Peyer's patch (tissue), 4 donors: ENCODE measurements at places on chromosomes 5 and 9. TPM values are rescaled to one million over a fixed set of nuclear protein-coding genes. Genes with fewer than 3 reads are reported as not detected.

DNA sequence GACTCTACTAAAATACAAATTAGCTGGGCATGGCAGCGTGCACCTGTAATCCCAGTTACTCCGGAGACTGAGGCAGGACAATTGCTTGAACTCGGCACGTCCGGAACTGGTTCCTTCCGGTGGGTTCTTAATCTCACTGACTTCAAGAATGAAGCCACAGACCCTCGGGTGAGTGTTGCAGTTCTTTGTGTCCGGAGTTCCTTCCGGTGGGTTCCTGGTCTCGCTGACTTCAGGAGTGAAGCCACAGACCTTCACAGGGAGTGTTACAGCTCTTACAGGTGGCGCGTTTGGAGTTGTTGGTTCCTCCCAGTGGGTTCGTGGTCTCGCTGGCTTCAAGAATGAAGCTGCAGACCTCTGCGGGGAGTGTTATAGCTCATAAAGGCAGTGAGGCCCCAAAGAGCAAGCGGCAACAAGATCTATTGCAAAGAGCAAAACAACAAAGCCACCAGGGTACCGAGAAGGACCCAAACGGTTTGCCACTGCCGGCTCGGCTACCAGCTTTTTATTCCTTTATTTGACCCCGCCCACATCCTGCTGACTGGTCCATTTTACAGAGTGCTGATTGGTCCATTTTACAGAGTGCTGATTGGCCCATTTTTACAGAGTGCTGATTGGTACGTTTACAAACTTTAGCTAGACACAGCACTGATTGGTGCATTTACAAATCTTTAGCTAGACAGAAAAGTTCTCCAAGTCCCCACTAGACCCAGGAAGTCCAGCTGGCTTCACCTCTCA is 28.6 kb upstream of the SLC6A19 start:
- no peaks in the 10 kb centered on the region for H3K36me3 ChIP-seq
- H3K27me3 ChIP-seq: no peaks in the 10 kb centered on the region
- peaks cover 6% of the 10 kb centered on the region for H3K4me1 ChIP-seq
- no peak for DNase-seq
- H3K4me3 ChIP-seq: no peak overlapping the region

GRCh38 chr9:77830618-77831285 is 182.6 kb upstream of the GNA14 start:
- no peak overlapping the region for H3K4me3 ChIP-seq
- DNase-seq: no peak
- no peak overlapping the region for H3K27ac ChIP-seq
- no peaks in the 10 kb centered on the region for H3K36me3 ChIP-seq
- H3K4me1 ChIP-seq: no peaks in the 10 kb centered on the region

The EGFLAM gene
- total RNA-seq: 1.7 TPM

The IL4 gene
- total RNA-seq: not detected

GRCh38 chr5:1778138-1779020 is 21.3 kb downstream of the MRPL36 start:
- H3K27me3 ChIP-seq: no peaks in the 10 kb centered on the region
- no peak overlapping the region for H3K4me3 ChIP-seq
- peak; percentile 31 for DNase-seq
- no peak overlapping the region for H3K27ac ChIP-seq

GRCh38 chr9:130352586-130353285 is 87.2 kb downstream of the HMCN2 start:
- H3K27me3 ChIP-seq: no peaks in the 10 kb centered on the region
- H3K4me1 ChIP-seq: peaks cover 8% of the 10 kb centered on the region

The AQP7 gene
- 92.1 TPM for total RNA-seq

DNA sequence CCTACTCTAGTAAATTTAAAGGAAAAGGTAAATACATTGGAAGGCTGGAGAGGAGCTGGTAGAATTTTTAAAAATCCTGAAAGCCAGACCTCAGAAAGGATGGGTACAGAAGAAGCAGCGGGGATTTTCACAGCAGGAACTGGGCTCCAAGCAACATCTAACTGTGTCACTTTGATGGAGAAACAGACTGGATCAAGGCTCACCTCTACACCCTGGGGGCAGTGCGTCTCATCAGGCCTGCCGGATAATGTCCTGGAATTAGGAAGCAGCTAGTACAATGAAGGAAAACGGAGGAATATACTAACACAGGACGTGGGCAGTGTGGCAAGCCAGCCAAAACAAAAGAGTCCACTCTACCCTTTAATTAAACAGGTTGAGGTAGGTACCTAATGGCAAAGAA is 463.6 kb downstream of the TAF11L14 start:
- H3K4me1 ChIP-seq: no peaks in the 10 kb centered on the region
- no peaks in the 10 kb centered on the region for H3K27me3 ChIP-seq
- H3K4me3 ChIP-seq: no peak overlapping the region

DNA sequence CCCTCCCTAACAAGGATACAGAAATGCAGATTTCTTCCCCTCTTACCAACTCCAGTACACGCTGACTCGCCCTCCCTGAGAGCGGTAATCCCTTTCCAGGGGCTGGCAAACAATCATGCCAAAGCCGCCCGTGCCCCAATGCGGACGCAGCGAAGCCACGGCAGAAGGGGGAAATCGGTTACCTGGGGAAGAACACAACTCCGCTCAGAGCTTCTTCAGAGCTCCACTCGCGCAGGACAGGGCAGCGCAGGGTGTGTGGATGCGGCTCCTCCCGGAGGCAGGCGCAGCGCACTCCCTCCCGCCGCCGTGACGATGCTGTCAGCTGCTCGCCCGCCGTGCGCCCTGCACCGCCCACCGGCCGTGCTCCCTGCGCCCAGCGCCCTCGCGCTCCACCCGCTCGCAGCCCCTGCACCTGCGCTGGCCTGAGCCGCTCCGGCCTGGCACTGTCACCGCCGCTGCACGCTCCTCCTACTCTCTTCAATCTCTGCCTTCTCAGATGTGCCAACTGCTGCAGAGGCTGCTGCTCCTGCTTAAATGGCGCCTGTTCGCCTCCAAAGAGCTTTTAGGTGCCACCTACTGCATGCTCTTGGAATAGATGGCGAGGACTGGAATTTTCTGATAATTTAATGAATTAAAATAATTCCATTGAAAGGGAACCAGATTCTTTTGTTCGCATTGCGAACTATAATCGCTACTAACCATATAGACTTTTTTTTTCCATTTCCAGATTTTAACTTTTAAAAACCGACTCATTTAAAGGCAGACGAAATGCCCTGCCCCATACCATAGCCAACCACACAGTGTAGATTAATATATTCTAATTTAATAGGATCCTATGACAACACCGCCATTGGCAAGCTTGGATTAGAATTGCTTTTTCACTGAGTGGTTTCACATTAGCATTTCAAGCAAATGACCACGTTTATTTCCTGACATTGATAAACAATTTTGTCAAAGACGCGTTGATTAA is at the start of gene DIRAS2:
DIRAS2 (minus strand) TSS at position 255 of the 970 bp plus-strand sequence. CDS start 28,997 bp downstream, outside the sequence.
- no peaks in the 10 kb centered on the region for H3K4me1 ChIP-seq
- no peaks in the 10 kb centered on the region for H3K36me3 ChIP-seq
- no peak for DNase-seq
- H3K27me3 ChIP-seq: no peaks in the 10 kb centered on the region

DNA sequence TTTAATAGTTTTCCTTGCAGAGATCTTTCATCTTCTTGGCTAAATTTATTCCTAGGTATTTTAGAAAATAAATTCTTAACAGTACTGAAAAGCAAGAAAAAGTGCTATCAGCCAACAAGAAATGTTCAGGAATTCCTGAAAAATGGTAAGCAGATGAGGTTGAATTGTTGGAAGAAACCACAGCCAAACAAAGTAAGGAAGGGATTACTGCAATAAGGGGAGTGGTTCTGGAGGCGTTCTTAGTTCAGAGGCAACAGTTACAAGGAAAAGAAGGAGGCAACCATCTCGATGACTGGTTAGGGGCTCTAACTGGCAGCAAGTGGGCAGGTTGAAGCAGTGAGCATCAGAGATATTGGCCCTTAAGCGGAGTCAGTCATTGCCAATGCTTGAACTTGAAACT is 12.8 kb upstream of the OR13J1 start:
- no peaks in the 10 kb centered on the region for H3K27me3 ChIP-seq
- H3K27ac ChIP-seq: no peak overlapping the region
- H3K4me1 ChIP-seq: no peaks in the 10 kb centered on the region
- H3K36me3 ChIP-seq: no peaks in the 10 kb centered on the region
- no peak overlapping the region for H3K4me3 ChIP-seq

The GFRA3 gene
- total RNA-seq: not detected

The ZDHHC11B gene
- 4.6 TPM for total RNA-seq

DNA sequence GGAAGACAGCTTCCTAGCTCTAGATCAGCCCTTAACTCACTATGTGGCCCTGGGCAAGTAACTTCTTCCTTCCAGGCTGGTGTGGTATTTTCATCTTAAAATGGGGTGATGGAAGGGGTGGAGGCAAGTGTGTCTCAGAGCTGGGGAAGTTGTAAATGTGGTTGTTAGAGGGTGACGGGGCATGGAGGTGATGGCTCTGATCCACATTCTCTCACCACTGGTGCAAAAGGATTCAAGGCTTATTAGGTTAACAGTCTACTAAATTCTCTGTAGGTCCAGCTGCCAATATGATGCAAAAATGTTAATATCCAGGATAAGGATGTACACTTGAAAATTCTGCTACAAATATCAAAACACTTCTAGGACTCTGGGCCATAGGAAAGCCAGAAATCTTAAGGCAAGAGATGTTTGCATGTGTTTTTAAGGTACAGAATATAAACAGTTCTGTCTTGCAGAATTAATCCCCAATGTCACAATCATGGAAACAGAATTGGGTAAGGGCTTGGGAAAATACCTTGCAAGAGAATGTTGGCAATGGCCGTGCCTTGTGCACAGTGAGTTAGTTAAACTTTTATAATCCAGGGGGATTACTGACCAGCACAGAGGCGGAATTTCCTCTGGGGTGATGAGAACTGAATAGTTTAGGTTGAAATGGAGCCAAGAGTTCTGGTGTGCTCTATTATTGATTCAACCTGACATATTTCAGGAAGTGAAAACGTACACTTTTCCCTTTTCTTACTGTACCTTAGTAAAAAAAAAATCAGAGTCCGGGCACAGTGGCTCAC is 19.8 kb downstream of the TNFSF15 start:
- no peak overlapping the region for H3K4me3 ChIP-seq
- no peaks in the 10 kb centered on the region for H3K4me1 ChIP-seq
- no peaks in the 10 kb centered on the region for H3K36me3 ChIP-seq
- no peak overlapping the region for H3K27ac ChIP-seq
- DNase-seq: no peak
- no peaks in the 10 kb centered on the region for H3K27me3 ChIP-seq

DNA sequence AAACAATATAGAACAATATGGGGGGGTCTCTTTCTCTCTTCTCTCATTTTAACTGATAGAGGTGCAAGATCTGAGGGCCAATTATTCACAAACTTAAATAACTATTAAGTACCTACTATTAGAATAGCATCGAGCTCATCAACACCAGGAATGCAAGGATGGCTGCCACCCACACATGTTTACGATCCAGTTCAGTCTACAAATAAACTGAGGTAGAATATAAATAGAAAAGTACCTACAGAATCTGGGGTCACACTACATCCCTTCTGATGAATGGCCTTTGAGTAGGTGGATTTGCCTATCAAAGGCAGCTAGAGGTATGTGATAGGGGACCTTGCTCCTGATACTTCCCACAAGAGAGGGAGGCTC is 91.8 kb upstream of the ZNF366 start:
- no peaks in the 10 kb centered on the region for H3K4me1 ChIP-seq
- peak overlapping the region; percentile 57 for H3K27ac ChIP-seq
- H3K36me3 ChIP-seq: no peaks in the 10 kb centered on the region
- H3K4me3 ChIP-seq: no peak overlapping the region
- no peaks in the 10 kb centered on the region for H3K27me3 ChIP-seq

The FAM153A gene
- total RNA-seq: 3.3 TPM

DNA sequence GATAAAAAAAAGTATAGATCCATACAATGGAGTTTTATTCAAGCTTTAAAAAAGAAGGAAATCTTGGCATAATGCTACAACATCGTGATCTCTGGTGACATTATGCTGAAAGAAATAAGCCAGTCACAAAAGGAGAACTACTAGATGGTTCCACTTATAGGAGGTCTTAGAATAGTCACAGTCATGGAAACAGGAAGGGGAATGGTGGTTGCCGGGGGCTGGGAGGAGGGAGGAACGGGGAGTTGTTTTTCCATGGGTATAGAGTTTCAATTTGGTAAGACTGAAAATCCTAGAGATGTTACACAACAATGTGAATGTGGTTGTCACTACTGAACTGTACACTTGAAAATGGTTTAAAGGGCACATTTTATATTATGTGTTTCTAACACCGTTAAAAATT is 94.5 kb downstream of the CFAP90 start:
- no peak overlapping the region for H3K4me3 ChIP-seq
- no peaks in the 10 kb centered on the region for H3K4me1 ChIP-seq
- H3K27me3 ChIP-seq: no peaks in the 10 kb centered on the region

The HTR1A gene
- not detected for total RNA-seq

The GPR150 gene
- total RNA-seq: 4.1 TPM

The ABLIM3 gene
- total RNA-seq: 26.4 TPM
